ENCODE measurements at places on chromosomes 4 and X.

GRCh38 chr4:89162987-89163386 is 51.7 kb downstream of the TIGD2 start:
- DNase-seq: no peak

DNA sequence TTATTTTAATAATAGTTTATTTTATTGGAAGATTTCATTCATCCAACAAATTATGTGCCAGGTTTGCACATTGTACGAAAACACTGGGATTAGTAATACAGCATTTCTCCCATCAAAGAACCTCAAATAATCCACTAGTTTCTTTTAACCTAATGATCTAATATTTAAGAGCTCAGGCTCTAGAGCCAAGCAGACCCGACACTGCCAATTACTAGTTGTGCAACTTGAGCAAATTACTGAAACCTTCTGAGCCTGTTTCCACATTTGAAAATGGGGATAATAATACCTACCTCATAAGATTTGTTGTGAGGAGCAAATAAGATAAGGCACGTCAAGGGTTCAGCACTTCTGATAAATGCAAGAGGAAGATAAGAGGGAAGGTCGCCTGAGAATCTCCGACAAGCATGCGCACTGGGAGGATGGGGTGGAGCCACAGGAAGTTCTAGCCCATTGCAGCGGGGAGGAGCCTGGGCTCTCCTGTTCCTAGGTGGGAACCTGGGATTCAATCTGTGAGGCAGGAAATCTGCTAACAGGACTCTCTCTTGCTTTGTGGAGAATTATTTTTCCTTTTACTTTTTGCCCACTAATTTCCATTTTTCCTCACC is 141.5 kb upstream of the SMAD1 start:
- no peak for DNase-seq

DNA sequence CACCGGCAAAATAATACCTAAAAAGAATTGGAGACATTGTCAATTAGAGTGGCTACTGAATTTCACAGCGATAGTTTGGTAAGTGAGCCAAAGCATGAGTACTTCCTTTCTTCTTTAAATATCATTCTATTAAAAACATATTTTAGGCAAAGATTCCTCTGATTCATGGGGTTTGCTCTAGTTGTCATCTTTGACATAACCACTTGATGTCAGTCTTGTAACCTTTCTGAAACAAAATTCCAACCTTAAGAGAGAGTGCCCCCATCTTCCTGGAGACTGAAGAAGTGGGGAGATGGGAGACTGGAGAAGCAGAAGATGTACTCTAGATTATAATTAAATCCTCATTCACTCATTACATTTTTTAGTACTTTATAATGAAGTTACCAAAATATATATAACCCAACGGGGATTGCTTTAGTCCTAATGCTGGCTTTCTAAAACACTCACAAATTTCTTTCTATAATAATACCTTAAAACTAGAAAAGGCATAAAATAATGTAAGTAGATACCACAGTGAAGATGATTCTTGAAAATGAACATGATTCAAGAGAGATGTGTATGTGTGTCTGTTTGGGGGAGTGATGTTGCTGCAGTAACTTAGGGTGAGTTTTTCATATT is 96.4 kb downstream of the EMCN start:
- no peak for DNase-seq

DNA sequence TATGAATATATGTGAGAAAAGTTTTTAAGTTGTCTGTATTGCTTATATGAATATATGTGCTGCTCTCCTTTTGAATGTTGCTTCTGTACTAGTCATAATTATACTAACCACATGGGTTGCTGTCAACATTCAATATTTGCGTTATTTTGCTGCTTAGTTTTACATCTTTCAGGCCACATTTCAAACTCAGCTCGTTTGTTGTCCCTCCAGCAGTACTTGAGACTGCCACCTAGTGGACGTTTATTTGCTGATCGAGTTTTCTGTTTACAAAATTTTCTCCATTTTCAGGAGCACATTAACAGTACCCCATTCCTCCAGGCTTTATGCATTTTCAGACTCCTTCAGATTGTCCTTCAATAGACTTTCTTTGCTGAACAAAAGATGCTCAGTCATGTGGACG is 75.8 kb downstream of the NUDT11 start:
- no peak for DNase-seq

DNA sequence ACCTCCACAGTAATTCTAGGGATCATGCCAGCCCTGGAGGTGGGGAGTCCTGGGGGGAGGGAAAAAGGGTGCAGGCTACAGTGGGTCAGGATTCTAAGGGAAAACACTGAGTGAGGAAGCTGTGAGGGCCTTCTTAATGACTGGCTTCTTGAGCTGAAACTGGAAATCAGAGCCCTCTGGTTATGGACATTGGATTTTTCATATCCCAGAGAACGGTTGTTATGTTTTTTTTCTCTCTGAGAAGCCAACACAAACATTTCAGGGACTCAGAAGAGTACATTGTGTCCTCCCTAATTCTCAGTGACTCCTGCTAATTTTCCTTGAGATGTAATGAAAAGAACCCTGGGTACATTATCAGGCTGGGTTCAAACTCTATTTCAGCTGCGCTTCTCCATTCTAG is 162.4 kb upstream of the PRDX4 start:
- DNase-seq: no peak

Measured in stimulated activated CD4-positive, alpha-beta T cell treated with anti-CD3 and anti-CD28 coated beads, Interleukin-1b, Interleukin-23, amount 100 ng/mL, for 1 hour (primary cell).